Stimulated activated CD8-positive, alpha-beta memory T cell treated with anti-CD3 and anti-CD28 coated beads, Interleukin-15, amount 100 ng/mL, for 1 hour (primary cell): ENCODE measurements at places on chromosomes 16 and 17.

DNA sequence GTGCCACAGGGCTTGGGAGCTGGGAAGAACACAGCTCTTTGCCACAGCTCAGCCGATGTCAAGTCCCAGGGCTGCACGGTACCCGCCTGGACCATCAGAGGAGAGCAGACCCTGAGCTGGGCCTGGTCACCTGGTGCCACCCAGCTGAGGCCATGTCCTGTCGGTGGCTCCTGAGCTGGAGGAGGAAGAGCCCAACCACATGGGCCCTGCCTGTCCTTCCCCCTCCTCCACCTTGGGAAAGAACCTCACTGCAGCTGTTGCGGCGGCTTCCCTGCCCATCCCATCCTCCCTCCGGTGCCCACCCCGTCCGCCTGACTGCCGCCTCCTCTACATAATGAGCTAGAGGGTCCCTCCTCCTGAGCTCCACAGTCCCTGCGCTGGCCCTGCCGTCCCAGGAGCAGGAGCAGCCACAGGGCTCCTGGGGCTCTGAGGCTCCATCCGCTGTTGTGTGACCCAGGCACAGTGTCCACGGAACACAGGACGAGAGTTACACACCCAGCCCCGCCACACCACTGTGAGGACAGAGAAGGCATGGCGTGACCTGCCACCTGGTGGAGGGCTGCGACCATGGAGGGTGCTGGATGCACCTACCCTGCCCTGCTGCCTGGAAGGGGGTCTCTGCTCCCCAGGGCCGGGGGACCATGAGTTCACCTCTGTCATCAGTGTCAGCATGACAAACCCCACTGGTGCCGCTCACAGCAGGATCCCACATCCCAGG, 21.4 kb upstream of the CHMP6 start:
- no peak for DNase-seq

GRCh38 chr17:48051706-48052486, 3.7 kb downstream of the NFE2L1 start:
- no peak for DNase-seq

DNA sequence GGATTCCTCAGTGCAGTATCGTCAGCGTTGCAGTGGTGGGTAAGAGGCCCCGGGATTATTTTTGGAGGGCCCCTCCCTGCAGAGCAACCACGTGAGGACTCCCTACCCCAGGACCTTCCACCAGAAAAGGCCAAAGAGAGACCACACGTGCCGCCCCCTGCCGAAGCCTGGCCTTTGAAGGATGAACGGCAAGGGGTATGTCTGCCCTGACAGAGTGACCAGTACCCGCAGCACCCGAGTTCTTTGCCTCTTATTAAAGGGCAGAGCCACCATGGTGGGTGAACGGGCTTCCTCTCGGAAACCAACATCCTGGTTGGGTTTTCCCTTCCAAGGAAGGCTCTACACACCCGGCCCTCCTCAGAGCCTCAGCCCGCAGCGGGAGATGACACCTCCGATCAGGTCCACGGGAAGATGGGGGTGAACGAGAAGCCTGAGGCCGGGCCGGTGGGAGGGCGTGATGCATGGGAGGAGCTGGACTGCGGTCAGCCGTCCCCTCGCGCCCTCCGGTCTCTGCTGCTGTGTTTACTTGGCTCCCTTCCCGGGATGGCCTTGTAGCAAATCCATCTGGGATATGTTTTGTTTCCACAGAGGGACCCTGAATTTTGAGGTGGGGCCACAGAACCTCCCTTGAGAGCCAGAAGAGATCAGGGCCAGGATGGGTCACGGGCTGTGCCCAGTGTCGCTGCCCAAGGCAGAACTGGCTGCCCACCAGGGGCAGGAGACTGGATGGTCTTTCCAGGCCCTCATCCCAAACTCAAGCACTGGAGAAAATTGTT, 49.1 kb downstream of the TBC1D16 start:
- DNase-seq = no peak

DNA sequence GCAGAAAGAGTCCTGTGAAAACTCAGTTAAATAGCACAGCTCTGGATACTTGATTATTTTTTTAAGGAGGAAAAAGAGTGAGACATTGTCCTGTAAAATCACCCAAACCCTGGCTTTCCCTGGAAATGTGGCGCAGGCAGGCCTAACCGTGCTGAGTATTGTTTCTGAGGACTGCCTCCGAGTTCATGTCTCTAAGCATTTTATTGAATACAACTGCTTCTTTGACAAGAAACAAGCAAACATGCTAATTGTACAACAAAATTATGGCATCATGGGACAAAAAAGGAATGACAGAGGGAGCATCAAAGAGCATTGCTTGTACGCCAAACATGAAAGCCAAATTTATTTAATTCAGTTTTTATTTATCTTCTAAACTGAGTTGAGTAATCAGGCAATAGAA, 64.5 kb upstream of the HSBP1 start:
- no peak for DNase-seq

DNA sequence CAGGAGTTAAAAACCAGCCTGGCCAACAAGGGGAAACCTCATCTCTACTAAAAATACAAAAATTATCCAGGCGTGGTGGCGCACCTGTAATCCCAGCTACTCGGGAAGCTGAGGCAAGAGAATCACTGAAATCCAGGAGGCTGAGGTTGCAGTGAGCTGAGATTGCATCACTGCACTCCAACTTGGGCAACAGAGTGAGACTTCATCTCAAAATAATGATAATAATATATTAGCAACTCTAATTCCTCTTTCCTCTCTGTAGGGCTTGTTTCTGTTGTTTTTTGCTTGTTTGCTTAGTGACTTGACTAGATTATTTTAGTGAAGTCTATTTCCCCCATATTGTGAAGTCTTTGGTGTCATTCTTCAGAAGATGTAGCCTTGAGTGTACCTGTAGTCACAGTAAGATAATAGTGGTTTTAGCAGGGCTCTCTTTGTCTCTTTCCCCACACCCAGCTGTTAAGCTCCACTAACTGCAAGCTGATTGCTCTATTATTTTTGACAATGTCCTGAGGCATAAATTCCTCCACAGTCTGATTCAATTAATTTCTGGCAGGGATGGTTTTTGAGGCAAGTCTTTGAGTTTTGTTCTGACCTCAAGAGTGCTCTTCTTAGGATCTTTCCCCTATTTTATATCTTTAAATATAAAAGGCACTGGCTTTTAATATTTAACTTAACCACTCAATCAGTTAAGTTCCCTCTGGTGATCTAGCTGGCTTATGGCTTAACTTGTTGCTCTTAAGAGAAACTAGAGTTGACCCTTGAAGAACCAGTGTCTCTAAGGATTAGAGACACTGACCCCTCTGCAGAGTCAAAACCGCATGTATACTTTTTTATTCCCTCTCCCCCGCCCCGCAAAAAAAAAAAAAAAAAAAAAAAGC, 18.6 kb upstream of the TNFSF12 start:
- DNase-seq = no peak

- no peak for DNase-seq
Measured at GRCh38 chr17:74799097-74799496, 23.0 kb upstream of the NAT9 start.

- no peak for DNase-seq
Measured at GRCh38 chr17:64083563-64084085, 46.3 kb downstream of the ERN1 start.

- DNase-seq = no peak
Measured at GRCh38 chr17:22703786-22704441, 1011.6 kb downstream of the KCNJ18 start.

- DNase-seq = no peak
Measured at GRCh38 chr16:70470927-70471341, 16.5 kb downstream of the FCSK start.

- DNase-seq = no peak
Measured at GRCh38 chr17:27912964-27913363, 19.8 kb upstream of the LYRM9 start.

GRCh38 chr16:4403133-4403949, 13.1 kb downstream of the CORO7 start:
- DNase-seq = no peak

- no peak for DNase-seq
Measured at GRCh38 chr17:63512896-63513644, 10.1 kb upstream of the KCNH6 start.

GRCh38 chr17:65407017-65407416, 154.4 kb downstream of the AXIN2 start:
- no peak for DNase-seq

DNA sequence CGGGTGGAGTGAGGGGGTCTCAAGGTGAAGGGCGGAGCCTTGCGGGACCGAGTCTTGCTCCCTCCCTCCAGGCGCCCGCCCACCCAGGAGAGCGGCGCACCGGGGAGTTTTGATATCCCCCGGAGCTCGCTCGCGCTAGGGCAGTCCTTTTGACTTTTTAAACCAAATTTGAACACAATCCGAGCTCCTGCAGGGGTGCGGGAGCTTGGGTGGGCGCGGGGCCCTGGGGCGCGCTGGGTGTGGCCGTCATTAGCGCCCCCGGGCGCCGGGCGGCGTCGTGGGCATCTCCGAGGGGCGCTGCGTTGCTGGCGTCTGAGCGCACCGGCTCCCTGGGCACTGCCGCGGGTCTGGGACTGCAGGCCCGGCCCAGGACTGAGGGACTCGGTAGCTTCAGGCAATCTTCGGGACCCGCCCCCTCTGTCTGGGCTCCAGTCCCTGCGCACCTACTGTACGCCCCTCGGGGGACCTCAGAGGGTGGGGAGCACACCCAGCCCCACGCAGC, 10.9 kb downstream of the MAF start:
- no peak for DNase-seq

DNA sequence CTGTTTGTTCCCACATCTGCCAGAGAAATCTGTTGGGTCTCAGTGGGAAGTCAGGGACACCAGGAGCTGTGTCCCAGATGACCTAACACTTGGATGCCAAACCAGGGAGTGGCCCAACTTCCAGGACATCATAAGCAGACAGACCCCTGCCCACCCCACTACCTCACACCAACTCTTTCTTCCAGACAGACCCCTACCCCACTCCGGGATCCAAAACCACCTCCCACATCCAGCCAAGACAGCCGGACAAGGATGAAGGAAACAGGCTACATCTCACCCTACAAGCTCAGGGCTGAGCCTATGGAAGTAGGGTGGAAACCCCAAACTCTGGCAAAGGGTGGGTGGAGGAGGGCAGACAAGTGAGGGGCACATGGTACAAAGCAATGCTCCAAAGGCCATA, 3.6 kb downstream of the HDAC5 start:
- no peak for DNase-seq

GRCh38 chr16:85612191-85612800, 826 bp upstream of the GSE1 start:
- no peak for DNase-seq

GRCh38 chr16:14028202-14028601, 42.9 kb upstream of the MRTFB start:
- no peak for DNase-seq

DNA sequence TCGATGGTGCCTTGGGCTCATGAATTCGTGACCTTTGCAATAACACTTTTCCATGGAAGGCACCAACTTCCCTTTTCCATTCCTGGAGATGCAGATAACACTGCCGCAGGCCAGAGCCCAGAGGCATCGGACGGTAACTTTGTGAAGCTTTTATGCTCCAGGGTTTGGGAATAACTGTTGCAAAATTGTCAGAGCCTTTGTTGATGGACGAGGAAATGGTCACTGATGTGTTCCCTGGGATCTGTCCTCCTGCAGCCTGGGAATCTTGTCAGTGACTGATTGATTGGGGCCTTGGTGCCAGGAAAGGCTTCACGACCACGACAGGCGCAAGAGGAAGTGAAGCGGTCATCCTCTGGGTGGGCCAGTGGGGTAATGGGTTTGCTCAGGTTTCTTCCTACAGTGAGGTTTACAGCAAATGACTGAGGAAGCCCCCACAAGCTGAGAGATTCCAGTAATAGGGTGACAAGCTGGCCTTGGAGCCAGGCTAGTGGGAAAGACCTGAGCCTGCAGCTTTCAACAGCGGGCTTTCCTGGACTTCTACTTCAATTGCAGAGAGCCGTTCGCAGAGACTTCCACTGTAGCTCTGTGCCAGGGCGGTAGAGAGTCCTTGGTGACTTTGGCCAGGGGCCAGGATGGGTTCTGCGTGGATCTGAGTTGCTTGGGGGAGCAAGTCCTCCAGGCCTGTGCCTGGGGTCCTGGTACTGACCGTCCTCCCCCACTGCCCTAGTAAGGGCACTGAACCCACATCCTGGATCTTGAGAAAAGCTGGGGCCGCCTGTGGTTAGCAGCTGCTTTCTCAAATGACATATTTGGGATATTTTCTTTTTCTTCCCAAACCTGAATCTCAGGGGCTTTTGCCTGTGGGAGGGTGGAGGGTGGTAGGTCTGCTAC, 37.6 kb downstream of the PGS1 start:
- no peak for DNase-seq
